ENCODE measurements at places on chromosomes 3 and 15.

DNA sequence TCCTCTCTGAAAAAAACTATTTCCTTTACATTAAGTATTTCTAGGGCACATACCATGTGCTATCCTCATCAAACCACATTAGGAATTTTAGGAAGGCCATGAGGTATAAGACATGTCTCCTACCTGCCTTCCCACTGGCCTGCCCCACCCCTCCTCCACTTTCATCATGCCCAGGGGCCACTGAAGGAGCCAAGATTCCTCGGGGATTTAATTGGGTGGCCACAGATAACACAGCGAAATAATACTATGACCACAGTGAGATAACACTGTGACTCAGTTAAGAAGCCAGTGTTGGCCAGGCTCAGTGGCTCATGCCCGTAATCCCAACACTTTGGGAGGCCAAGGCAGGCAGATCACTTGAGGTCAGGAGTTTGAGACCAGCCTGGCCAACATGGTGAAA, 9.8 kb upstream of the BMF start:
- no peak for DNase-seq

DNA sequence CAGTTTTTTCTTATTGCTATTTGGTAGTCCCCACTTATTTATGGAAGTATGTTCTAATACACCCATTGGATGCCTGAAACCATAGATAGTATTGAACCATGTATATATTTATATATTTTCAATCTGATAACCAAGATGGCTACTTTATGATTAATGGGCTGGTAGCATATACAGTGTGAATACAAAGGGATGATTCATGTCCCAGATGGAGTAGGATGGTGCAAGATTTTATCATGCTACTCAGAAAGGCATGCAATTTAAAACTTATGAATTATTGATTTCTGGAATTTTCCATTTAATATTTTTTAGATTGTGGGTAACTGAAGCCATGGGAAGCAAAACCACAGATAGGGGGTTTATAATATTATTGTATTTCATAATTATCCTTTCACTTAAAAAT, 35.2 kb downstream of the AP4E1 start:
- no peak for DNase-seq

GRCh38 chr15:43903864-43904290, 77.1 kb downstream of the WDR76 start:
- DNase-seq: peak; percentile 74

- DNase-seq: peak; percentile 85
Measured at GRCh38 chr15:66862940-66863335, 160.9 kb downstream of the SMAD6 start.

DNA sequence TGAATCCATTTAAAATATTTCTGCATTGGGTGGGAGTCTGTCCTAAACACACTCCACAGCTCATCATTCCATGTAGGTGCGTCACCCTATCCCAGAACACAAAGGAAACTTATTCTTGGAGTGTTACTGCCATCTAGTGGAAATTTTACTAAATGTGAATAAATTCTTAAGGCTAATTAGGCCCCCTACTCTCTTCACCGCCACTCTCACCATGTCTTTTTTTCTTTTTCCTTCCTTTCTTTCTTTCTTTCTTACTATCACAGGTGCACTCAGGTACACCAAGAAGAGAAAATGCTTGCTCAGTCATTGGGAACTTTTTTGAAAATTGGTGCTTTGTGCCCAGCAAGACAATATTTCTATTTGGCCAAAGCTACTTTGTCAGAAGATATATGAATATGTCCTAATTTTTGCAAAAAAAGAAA, 26.4 kb upstream of the ATP8B4 start:
- peak; percentile 44 for DNase-seq

- no peak for DNase-seq
Measured at GRCh38 chr3:42501681-42502428, 588 bp upstream of the VIPR1 start.

All from HEK293T (cell line).